Stimulated activated CD4-positive, alpha-beta T cell treated with anti-CD3 and anti-CD28 coated beads, TNF-alpha, amount 100 ng/mL, for 1 hour (primary cell): ENCODE measurements at places on chromosomes 7 and 10.

GRCh38 chr7:42611289-42611928 lies 300.5 kb downstream of the C7orf25 start:
- no peak for DNase-seq

DNA sequence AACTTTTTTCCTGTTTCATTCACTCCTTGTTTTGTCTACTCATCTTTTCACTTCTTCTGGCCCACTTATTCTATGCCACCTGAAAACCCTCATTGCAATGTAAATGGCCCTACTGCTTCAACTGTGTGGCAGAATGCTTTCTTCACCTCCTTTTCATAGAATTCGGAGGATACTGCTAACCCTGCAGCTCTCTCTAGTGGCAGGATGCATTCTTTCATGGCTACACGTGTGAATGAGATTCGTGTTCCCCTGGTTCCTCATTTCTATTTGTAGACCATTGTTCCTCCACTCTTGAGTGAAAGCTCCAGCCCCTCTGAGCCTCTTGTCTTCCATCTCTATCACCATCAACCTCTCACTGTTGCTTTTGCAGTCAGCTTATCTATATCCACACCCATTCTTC lies 20.9 kb upstream of the CYP26C1 start:
- no peak for DNase-seq

- no peak for DNase-seq
Measured at GRCh38 chr7:64630496-64630895, 35.4 kb upstream of the ZNF107 start.

GRCh38 chr7:127536394-127536691 lies 49.1 kb downstream of the GCC1 start:
- no peak for DNase-seq
